ENCODE measurements at places on chromosomes 2 and 18.

DNA sequence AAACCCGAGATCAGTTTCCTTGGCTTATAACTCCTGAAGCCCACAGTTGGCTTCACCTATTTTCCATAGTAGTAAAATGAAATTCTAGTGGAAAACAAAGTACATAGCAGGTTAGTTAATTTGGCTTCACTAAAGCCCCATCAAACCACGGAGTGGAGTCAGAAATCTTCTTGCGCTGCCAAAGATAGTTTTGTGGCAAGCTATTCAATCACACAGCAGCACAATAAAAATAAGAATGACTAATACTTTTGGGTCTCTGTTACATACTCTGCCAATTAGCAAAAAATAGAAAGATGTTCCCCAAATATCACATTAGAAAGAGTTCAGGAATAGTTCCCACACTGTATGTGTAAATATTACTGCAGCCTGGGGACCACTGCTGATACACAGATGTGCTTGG, 175.2 kb upstream of the NOL4 start:
- no peak for DNase-seq

DNA sequence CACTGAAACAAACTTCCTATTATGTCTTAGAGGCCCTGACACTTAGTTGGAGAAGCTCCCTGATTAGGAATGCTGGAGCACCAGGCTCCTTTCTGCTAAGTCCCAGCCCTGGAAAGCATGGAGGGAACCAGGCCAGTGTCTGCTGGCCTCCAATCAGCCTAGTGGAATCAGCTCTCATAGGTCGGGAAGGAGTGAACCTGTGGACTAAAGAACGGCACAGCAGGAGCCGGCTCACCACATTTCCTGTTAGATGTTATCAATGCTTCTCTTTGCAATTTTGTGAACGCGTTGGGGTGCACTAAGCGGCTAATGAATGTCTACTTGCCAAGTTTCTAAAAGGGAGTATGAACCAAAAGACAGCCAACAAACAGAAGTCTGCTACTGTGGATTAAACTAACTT, 296.6 kb downstream of the NAPG start:
- DNase-seq = no peak

DNA sequence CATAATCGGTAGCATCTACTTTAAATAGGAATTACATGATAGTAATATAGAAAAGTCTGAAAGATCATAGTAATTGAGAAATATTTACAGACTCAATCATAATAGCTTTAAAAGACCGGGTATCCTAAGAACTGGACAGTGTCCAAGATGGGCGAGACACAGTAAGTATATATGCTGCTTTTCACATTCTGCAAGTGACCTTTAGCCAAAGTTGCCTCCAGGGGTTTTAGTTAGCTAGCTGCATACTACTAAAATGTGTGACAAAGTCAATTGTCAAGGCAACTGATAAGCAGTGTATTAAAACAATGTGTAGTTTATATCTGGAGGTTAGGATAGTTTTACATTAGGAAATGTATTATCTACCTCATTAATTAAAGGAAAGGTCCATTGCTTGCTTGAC, 24.6 kb downstream of the CD302 start:
- DNase-seq = no peak

GRCh38 chr2:204110338-204110741, 173.8 kb downstream of the ICOS start:
- peak; percentile 72 for DNase-seq

GRCh38 chr2:54768772-54769428, 45.4 kb downstream of the EML6 start:
- DNase-seq = no peak

- no peak for DNase-seq
Observed at GRCh38 chr2:100050685-100051084, 91.7 kb downstream of the AFF3 start.

- DNase-seq = no peak
Observed at GRCh38 chr18:45462179-45462578, 153.1 kb upstream of the SLC14A2 start.

DNA sequence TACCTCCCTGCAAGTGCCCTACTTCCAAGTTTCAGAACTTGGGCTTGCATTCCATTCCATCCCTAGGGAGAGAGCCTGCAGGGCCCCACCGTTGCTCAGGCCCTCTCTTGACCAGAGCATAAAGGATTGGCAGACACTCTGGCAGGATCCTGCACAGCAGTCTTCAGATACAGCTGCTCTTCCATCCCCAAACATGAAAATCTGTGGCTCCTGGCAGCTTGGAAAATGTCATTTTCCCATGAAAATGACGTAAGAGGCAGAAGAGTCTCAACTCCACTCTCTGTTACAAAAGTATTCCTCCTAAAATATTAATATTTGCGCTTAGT, 162.6 kb downstream of the GFPT1 start:
- no peak for DNase-seq

DNA sequence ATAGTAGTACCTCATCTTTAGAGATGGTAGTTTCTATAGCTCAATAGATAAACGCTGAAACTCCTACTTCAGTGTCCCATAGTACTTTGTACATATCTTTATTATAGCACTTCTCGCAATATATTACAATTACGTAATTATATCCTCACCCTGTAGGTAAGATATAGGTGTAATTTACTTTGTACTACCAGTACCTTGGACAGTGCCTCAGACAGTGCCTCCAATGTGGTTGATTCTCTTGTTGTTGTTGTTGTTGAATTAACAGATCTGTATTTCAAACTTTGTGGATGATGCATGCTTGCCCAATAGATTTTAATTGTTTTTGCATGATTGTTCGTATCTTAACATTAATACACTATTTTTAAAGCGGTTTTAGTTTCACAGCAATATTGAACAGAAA, 188.6 kb downstream of the ARL6IP6 start:
- no peak for DNase-seq

DNA sequence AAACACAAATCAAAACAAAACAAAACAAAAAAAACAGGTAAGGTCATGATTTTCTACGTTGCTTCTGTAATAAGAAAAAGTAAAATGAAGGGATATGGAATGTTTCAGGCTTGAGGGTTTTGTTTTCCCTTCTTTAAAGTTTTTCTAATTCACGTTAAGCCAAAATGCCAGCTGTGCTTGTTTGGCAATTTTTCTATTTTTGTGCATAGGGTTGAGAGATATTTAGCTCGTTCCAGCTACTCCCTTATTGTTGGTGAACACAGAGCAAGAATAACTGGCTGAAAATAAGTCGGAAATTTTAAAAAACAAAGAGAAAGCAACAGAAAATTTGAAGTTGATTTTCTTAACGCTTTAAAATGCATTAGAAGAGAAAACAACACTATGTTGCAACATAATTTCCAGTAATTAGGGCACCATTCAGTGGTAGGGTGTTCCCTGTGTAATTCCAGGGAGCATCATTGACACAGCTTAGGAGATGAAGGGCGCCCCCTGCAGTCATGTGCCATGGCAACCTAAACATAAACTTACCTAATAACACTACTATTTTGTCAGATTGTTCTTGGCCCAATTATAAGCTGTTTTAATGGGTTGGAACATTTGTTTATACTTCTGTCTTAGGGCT, 99.5 kb downstream of the DTNA start:
- no peak for DNase-seq

GRCh38 chr2:30664761-30665358, 142.4 kb downstream of the CAPN13 start:
- peak; percentile 9 for DNase-seq

DNA sequence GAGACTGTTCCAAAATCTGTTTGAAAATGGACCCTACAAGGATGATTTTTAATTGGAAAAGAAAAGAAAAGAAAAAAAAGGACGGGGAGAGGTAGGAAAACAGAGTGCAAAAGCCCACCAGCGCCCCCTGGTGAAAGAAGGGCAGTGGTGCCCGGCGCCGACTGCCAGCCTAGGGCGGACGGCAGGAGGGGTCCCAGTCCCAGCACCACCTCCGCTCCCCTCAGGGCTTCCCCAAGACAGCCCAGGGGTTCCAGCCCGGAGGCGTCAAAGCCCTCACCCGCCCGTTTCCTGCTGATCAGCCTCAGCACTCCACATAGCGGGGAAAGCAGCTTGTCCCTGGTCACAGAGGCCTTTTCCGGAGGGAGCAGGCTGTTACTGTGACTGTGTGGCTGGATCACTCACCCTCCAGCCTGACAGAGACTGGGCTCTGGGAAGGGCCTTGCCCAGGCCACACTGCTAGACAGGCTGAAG, 213.9 kb downstream of the TFCP2L1 start:
- DNase-seq = peak; percentile 71

DNA sequence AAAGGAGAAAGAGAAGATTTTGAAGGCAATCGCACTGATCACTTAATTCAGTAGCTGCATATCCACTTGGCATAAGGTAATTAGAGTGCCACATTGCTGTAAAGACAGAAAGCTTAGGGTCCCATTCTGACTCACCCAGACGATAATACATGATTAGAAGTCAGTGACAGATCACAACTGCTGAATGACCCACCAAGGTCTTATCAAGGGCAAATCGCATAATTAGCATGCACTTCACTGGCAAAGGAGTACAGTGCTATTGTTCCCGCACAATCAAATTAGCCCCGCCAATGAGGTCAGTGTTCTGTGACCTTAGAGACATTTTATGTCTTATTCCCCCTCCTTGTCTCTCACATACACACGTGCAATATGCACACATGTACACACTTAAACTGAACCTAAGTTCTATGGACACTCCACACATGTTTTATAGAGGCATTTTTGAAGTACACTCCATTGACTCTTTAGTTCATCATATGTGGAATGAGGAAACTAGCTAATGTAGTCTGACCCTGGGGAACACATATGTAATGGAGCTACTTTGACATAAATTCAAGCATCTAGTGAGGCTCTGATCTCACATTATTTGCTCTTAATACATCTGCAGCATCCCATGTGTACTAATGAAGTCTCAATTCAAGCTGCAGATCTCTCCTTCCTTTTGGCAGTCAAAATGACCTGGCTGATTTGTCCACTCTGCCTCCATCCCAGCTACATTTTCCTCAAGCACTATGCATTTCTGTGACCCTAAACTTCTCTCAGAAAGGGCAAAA, 673.8 kb upstream of the FANCL start:
- no peak for DNase-seq

- DNase-seq = no peak
Observed at GRCh38 chr2:129299338-129299737, 680.1 kb upstream of the RAB6C start.

DNA sequence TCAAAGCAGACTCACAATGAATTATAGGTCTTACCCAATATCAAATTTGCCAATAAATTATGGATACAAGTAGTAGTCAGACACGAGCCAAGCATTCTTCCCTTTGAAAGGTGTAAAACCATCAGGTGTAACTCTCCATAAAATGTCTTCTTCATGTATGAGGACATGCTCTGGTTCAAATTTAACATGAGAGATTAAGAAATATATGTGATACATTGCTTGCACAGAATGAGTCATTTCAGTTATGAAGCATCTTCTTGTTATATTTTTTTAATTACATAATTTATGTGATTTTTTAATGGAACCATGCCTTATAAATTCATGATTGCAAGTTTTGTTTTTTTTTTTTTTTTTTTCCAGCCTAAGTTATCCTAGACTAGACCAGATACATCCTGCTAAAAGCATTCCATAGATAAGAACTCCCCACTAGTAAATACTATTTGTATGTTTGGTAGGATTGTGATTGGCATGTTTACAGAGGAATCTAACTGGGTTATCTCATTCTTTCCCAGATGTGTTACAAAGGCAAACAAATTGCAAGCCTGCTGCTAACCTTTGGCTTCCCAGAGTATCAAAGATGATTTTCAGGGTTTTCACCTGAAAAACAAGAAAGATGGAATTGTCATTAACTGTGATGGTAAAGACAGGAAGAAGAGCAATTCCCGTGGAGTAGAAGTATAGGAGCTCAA, 621.9 kb downstream of the XIRP2 start:
- DNase-seq = no peak

GRCh38 chr2:234003972-234004617, 46.4 kb upstream of the SPP2 start:
- peak; percentile 50 for DNase-seq

DNA sequence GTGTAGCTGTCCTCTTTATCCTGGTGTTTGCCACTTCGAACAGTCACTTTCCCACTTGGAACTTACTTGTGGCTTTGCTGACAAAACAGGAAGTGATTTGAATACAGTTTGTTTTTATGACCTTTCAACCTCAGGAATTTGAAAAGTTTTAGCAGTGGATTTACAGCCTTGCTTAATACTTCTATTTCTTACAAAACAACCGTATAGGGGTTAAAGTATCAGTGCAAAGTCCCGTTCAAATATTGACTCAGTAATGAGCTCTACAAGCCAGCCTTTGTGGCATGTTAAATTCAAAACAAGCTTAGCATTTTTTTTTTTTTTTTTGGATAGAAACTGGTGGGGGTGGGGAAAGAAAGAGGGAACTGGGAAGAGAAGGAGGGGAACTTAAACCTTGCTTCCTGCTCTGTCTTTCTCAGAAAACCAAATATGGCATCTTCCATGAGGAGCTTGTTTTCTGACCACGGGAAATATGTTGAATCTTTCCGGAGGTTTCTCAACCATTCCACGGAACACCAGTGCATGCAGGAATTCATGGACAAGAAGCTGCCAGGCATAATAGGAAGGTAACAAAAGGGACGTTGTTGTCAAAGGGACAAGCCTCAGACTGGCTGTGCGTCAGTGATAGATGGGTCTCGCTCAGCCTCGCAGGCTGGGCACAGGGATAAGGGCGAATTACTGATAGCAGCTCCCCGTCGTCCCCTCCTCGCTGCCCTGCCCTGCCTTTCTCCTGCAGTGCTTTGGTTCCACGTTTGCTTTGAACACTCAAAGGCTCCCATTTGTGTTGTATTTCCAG, at the start of gene HNMT:
TSS of gene HNMT (plus strand) at position 408 of the 793 bp plus-strand sequence. CDS start at position 427, 19 bp downstream.
- no peak for DNase-seq

DNA sequence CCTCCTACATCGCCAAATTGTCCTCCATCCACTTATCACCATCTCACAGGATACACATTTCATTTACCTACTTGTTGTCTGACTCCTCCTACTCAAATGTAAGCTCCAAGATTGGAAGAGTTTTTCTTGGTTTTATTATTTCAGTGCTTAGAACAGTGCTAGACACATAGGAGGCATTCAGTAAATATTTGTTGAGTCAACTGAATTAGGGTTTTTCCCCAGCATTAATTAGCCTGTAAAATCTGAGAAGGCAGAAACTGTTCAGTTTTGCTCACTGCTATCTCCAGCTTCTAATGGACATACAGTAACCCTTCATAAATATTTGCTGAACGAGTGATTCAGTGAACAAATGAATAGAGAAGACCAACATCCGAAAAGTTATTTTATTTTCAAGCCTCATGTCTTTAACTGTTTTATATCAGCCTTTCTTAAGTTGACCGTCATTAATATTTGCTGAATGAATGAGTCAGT, 800 bp downstream of the TTC21B start:
- DNase-seq = no peak

DNA sequence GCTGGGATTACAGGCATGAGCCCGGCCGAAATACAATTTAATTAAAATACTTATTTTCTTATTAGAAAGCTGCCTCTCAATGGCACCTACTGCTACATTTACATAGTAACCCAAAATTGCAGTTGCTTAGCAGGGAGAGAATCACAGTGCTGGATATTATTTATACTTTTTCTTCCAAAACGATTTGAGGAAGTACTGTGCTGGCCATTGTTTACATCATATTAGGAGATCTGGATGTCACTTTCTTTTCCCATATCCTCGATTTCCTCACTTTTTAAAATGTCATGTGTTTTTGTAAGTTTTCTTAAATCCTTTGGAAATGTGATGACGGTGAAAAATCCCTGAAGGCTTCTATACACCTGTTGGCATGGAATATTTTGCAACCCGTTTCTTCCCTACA, 3.4 kb upstream of the SP3 start:
- DNase-seq = no peak

Data from activated CD4-positive, alpha-beta T cell treated with anti-CD3 and anti-CD28 coated beads, Interleukin-2, amount 50 U/mL, for 48 hours (primary cell).